AG04449 (cell line): ENCODE measurements at places on chromosomes 7 and 10.

DNA sequence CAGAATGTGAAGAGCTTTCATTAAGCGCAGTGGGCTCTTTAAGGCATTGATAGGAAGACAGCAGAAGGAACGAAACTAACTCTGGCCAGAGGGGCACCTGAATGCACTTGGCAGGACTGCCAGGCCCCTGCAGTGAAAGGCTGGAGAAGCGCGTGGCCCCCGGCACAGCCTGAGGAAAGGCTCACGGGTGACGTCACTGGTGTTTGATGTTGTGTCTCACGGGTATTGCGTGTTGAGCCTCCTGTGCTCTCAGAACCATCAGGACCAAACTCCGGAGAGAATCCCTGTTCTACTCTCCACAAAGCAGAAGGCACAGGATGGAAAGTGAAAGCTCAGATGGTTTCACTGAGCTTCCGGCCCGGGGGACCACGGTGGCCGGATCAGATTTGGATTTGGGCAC, 515.8 kb upstream of the FOXK1 start:
- no peak for DNase-seq

- no peak for DNase-seq
Measured at GRCh38 chr10:24575481-24576002, 148.1 kb downstream of the ARHGAP21 start.

- DNase-seq, result no peak
Measured at GRCh38 chr7:104979167-104979841, 34.7 kb upstream of the KMT2E start.

GRCh38 chr7:82393076-82393839, 50.3 kb downstream of the CACNA2D1 start:
- DNase-seq, result no peak

DNA sequence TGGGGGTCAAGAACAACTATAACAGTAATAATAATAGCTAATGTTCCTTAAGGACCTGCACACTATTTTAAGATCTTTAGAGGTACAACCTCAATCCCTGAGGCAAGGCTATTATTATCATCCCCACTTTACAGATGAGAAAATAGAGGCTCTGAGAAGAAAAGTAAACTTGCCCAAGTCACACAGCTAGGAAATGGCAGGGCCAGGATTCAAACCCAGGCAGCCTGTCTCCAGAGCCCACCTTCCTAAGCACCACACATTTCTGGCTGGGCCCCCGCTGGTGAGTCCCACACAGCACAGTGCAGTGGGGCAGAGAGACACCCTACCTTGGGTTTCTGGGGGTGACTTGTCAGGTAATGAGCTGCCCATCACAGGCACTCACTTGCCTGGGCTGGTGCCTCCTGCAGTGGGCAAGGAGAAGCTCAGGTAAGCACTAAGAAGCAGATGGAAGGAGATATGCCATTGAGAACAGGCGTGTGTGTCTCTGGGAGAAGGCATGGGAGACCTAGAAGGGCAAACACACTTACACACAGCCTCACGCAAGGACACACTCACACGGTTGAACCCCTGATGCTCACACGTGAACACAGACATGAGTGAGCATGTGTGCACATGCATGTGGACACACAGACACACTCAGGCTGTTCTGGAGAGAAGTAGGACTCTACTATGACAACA, 104.4 kb upstream of the ZMIZ1 start:
- no peak for DNase-seq

DNA sequence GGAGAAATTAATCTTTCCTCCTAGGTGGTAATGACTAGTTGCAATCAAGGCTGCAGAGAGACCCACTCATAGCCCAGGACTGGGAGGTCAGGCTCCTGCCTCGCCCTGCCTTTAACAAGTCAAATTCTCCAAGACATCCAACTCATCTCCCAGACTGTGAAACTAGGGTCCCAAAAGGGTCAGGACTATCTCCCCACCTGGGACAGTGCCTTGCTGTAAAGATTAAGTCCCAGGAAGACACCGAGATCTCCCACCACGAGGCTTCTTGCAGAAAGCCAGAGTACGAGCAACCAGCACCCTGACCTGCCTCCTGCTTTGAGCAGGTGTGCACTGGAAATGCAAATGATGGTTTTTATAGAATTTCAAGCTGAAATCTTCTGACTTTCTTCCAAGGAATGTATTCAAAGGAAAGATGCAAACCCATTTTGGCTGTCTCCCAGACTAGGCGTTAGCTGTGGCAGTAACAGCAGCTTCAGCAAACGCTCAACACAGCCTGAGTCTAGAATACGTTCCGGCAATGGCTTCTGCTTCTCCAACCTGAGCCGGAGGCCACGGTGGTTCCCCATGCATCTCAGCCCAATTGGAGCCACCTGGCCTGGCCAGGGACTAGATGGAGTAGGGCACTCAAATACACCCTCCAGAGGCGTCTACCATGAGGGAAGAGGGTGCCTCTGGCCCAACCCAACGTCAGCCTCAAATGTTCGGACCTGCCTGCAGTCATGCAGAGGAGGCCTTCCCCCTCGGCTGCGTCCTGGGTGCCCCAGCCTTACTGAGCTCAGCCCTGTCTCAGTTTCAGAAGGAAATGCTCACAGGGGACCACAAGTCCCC, 170.4 kb downstream of the PRKAG2 start:
- no peak for DNase-seq

GRCh38 chr7:289756-290553, at the start of gene FOXL3:
TSS of gene FOXL3 (plus strand) at chr7:290170. CDS start at chr7:290170, 0 bp downstream.
- no peak for DNase-seq

DNA sequence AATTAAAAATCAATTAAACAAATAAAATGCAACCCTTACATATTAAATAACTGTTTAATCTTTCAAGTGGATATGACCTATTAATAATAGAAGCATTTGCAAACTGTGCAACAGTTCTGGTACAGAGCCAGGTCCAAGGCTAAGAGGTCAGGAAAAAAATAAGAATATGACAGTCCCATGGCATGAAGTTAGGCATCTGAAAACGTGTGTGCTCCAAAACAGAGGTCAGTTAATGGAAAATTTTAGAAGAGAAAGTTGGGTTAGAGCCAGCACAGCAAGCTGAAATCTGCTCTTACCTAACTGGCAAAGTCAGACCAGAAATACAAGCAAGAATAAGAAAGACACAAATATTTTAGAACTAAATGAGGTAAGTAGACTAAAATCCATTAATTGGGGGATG, 757.7 kb downstream of the GRM8 start:
- DNase-seq, result no peak

- no peak for DNase-seq
Measured at GRCh38 chr10:89582022-89582421, 46.6 kb upstream of the SLC16A12 start.

GRCh38 chr10:69914398-69915214, 112.9 kb downstream of the COL13A1 start:
- DNase-seq, result no peak

DNA sequence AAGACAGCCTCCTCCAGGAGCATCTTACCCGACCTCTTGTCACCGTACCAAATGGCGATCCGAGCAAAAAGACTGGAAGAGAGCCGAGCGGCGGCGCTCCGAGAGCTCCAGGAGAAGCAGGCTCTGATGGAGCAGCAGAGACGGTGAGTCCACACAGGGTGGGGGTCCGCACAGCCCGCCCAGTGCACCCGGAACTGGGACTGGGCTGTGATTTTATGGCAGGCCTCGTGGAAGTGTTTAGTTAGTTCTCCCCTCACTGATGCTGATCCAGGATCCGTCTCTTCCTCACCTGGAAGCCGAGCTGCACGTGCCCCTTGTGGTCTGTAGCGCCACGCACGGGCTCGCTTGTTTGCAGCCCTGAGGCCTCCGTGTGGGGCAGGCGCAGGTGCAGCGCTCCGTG, 19.6 kb downstream of the LRRC27 start:
- DNase-seq, result no peak

- DNase-seq, result no peak
Measured at GRCh38 chr10:121988361-121989324, at the start of gene TACC2. TSS of gene TACC2 (plus strand) at chr10:121989163. CDS start at chr10:122021982, 32,819 bp downstream.

DNA sequence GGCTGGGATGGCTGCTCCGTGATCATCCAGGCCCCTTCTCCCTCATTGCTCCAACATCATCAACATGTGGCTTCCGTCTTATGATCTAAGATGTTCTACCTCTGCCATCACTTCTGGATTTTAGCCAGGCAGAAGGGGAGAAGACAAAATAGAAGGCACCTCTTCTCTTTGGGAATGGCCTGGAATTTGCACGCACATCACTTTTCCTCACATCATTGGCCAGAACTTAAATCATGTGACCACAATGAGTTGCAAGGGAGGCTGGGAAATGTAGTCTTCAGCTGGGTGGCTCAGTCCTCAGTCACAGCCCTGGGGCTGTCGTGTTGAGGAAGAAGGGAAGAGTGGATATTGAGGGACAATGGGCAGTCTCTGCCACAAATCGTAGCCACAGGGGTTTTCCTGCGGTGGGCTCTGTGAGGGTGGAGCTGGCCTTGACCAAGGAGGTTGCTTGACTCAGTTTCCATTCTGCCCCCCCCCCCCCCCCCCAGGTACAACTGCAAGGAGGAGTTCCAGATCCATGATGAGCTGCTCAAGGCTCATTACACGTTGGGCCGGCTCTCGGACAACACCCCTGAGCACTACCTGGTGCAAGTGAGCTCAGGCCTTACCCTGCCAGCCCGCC, 50.3 kb downstream of the PALD1 start:
- no peak for DNase-seq

GRCh38 chr10:129045599-129045998, 421.4 kb upstream of the MGMT start:
- DNase-seq, result no peak

DNA sequence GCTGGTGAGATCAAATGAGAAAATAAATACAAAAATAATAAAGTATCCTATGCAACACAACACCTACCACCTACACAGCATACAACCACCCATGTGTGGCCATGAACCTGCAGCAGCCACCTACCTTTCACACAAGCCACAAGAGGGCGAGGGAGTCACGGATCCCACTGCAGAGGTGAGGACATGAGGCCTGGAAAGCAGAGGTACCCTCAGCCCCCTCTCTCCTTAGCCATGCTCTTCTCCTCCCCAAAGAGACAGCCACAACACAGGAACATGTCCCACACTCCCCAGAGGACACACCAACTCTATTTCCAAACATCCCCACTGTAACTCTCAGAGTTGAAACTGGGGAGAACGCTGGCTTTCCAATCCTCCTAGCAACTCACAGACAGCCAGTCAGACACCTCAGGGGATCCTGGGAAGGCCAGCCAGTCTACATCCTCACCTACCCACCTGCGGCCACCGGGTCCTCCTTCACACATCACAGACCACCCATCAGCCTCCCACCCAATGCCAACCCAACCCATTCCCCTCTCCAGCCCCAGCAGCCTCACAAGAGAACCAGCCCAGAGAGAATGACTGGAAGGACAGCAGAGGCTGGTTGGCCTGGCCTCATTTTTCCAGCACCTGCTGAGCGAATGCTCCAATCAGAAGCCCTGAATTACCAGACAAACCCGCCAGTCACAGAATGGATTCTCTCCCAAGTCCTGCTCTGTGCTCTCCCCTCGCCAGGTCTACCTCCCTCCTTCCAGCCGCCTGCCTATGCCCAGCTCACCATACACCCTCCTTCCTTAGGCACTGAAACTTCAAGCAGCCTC, 18.4 kb downstream of the DLG5 start:
- DNase-seq, result no peak

GRCh38 chr10:127548022-127548421, 1.1 kb upstream of the NPS start:
- DNase-seq, result no peak

GRCh38 chr7:12777257-12777656, 89.8 kb downstream of the ARL4A start:
- DNase-seq, result no peak

DNA sequence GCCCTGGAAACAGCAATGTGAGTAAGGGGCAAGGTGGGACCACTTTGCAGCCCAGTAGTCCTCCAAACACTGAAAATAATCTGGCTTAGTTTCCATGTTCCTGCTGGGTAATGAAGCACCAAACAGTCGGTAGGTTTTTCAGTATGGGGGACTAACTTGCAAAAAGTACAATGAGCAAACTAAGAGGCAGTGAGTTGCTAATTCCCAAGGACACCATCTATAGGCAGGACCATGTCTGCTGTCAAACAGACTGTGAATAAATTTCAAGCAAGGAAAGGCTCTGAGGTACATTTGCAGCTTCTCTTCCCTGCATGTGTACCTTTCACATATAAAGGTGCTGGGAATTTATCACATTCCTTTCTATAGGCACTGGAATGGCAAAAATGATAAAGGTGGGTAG, 327.7 kb downstream of the GPR158 start:
- DNase-seq, result no peak

DNA sequence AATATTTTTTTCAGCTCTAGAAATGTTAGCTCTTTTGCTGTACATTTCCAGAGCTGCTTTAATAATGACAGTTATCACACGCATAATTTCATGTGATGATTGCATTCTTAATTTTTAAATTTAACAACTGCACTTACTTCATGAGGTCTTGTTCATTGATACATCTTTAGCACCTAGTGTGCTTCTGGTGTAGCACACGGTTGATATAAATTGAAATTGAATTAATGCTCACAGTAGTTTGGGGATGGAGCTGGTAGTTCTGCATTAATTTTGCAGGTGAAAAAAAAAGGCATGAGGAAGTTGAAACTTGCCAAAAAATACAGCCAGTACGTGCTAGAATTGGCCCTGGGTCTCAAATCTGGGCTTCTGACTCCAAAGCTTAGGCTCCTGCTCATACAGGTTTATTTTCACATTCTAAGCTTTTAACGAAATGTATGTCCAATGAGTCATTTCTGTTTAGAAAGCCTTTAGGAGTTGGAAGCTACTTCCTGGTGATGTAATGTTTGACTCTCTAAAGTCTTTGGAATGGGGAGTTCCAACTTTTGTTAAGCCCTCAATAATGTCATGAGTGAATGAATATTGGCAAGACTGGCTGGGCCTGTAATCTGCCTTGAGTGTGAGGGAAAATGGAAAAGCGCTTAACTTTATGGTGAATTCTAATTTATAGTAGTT, 62.5 kb downstream of the DAGLB start:
- peak; percentile 88 for DNase-seq

GRCh38 chr10:12129222-12130111, at the start of gene SEC61A2:
TSS of gene SEC61A2 (plus strand) at chr10:12129677. CDS start at chr10:12129788, 111 bp downstream.
- no peak for DNase-seq

- DNase-seq, result peak; percentile 57
Measured at GRCh38 chr7:37930226-37930948, 9.9 kb downstream of the EPDR1 start.

DNA sequence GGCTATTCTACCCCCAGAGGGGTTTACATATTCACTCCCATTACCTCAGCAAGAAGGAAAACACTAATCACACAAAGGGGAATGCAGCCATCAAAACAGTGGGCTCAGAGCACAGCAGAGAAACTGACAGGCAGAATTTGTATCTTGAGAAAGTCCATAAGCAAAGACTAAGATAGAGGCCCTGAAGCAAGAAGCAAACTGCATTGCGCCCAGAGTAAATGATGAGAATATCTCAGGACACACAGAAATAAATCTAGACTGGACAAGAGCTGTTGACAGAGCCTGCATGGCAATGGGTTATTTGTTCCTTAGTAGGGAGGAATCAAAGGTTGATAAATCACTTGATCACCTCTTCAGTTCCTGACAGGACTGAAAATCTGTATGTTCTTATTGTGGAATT, 440.7 kb upstream of the CELF2 start:
- DNase-seq, result no peak

- DNase-seq, result no peak
Measured at GRCh38 chr10:110915035-110915434, 3.9 kb downstream of the BBIP1 start.

DNA sequence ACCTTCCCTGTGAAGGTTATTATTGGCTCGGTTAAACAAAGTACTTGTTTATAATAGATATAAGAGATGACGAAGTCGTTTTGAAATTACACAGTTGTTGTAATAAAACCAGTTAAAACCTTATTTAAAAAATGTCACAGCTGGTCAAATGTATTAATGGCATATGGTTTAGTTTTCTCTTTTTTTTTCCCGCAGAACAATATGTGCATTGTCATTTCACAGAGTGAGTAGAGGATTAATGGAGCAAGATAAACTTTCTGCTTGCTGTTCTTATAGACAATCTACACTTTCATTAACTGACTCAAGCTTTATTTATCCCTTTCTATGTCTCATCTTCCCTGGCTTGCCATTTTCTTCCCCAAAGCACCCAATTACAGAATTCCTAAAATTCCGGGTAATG, 404.3 kb upstream of the NPVF start:
- DNase-seq, result no peak
